ENCODE measurements at places on chromosomes 6 and 20.

GRCh38 chr20:1165521-1165920, 19.3 kb downstream of the TMEM74B start:
- DNase-seq: no peak

DNA sequence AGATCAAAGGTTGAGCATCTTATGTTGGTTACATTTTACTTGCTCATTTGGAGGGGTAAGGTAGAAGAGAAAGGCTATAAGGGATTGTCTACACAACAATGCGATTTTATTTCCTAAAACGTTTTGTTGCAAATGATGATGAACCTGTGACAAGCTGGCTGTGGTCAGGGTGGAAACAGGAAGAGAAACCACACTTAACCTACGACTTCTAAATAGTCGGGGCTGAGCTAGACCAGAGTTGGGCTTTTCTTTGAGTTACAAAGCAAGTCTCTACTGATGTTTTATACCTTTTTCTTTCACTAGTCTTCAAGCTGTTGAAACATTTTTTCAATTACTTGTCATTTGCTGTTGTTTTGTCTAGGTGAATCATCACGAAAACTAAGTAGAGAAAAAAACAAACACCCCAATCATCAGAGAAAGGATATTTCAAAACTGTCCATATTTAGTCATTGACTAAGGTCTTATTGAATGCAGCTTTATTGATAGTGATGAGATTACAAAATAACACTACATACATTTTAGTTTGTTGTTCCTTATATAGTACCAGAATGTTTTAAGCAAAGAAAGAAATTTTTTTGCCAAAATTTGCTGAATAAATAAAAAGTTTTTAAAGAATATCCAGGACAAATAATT, 18.0 kb downstream of the KLHL31 start:
- no peak for DNase-seq

DNA sequence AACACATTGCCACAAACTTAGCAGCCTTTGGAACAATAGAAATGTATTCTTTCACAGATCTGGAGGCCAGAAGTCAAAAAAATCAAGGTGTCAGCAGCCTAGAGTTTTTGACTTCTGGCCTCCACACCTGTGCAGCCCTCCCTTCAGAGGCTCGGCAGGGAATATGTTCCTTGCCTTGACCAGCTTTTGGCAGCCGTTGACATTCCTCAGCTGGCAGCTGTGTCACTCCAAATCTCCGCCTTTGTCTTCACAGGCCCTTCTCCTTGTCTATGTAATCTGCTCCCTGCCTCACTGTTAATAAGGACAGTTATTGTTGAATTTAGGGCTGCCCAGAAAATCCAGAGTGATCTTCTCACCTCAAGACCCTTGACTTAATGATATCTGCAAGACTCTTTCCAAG, 17.2 kb upstream of the AHI1 start:
- no peak for DNase-seq

GRCh38 chr20:35561268-35561667, 19.4 kb downstream of the ERGIC3 start:
- peak; percentile 27 for DNase-seq

GRCh38 chr6:12557765-12558164, 158.8 kb upstream of the PHACTR1 start:
- no peak for DNase-seq

DNA sequence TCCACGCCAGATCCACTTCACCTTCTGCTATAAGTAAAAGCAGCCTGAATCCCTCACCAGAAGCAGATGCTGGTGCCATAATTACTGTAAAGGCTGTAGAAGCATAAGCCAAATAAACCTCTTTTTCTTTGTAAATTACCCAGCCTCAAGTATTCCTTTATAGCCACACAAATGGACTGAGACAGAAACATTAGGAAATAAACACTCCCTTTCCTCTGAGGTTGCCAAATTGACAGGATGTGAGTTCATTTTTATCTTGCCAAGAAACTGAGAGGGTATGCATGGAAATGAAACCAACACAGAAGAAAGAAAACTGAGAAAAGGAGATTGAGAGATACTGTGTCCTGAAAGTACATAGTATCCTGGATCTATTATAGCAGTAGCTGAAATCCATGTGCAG, 481.2 kb downstream of the HAO1 start:
- DNase-seq: no peak

DNA sequence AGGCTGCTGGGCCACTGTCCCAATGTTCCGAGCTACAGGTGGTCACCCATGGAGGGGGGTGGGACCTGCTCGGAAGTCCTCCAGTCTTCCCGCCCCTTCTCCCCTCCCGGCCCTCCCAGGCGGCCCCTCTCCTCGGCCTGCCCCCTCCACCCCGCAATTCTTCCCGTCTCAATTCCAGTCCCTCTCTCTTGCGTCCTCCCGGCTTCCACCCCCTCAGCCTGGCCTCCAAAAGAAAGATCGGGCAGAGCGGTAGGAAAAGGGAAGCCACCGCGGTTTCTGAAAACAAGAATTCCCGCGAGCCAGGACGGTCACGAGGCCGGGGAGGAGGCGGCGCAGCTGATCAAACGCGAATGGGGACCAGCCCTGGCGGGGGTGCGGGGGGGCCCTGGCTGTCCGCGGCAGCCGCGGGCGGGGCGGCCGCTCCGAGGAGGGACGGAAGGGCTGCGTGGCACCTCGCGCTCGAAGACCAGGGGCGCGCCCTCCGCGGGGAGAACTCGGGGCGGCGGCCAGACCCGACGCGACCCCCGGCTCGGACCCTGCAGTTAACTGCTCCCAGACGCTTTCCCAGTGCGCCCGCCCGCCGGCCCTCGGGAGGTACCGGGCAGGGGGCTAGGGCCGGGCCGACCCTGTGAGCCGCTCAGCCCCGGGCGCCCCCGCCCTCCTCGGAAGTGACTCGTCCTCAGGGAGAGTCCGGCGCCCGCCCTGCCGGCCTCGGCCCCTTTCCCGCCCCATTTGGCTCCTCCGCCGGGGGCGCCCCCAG, 1.0 kb downstream of the PXDC1 start:
- no peak for DNase-seq

DNA sequence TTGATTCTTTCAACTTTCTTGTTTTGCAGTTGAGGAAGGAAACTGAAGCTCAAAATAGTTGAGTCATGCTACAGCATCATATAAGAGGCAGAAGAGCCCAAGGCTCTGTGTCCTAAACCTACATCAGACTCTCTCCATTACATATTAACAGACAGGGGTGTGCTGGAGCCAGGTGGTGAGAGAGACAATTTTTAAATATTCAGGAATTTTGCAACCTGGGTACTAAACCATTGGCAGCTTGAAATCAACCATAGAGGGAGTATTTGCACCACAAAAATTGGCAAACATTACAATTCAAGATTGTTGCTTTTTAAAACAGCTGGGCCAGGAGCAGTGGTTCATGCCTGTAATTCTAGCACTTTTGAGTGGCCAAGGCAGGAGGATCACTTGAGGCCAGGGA, 65.8 kb upstream of the SOX4 start:
- no peak for DNase-seq

DNA sequence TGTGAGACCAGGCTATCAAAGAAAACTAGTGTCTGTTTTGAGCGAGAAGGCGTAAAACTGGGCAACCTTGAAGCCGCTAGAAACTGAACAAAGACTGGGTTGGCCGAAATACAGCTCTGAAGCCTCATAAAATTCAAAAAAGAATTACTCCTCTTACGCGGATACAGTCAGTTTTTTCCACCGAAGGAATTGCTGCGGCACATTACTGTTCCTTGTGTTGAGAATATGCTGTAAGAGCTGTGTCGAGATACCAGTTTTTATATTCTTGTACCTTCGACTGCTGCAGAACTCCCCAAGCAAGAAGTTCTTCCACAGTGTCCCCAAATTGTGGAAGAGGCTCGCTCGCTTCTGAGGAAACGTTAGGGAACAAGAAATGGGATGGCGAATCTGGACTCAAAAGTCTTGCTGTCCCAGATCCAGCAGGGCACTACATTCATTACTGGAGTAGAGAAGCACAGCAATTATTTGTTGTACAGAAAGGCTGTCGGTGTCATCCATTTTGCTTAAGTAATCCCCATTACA, 523 bp upstream of the COX7A2 start:
- DNase-seq: no peak

DNA sequence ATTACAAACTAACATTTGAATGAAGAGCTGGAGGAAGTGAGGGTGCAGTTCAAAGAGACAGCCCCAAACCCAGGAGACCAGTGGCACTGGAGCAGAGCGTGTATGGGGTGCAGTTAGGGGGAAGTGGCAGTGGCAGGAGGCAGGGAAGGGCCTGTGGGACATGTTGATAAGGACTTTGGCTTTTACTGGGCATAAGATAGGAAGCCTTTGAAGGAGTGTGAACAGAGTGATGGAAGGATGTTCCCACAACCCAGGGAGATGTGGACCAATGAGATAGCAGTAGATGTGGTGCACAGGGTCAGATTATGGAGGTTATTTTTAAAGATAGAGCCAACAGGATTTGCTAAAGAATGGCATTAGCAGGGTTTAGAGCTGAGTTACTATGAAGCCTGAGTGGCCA, 56.4 kb downstream of the AIG1 start:
- no peak for DNase-seq

DNA sequence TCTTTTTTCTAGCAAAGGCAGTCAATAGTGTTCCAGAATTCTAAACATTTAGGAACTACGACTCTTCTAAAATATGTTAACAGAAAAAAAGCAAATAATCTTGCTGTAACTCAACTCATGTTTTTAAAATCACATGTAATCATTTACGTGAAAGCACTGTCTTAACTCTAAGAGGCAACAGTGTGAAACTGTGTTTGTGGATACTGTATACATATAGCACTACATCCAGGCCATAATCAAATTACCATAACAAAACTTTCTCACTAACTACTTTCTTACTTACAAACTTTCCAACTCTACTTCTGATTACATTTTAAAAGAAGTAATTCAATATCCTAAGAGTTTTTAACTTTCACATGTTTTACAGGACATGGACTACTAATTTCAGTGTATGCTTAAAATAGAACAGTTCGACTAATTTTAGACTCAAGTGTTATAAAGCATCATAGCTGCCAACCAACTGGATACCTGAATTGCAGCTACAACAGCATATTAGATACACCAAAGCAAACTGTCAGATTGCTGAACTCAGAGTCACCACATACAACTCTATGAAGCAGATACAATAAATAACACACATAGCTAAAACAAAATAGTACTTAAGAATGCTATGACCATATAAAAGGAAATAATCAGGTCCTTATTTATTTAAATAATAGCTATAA, 121.6 kb upstream of the BEND6 start:
- DNase-seq: no peak

GRCh38 chr6:168280020-168280898, 39.3 kb downstream of the DACT2 start:
- DNase-seq: no peak

DNA sequence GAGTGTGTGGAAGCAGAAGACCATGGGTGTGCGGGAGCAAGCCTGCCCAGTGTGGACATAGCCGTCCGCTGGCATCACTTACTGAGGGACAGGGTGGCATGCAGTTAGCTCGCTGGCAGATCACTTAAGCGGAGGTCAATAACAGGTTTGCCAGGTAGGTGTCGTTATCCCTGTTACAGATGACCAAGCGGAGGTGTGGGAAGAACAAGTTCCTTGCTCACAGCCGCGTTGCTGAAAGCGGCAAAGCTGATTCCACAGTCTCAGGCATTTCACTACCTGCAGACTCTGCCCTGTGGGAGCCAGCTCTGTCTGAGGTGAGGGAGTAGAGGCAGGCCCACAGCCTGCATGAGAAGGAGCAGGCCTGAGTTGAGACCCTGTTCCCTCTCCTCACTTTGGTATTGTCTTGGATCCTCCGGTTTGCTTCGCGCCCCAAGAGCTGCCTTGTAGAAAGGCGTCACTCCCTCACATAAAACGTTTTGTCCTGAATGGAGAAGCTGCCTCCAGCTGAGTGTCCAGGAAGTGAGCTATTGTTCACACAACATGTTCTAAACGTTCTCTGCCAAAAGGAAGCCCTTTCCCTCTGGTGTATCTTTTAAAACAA, 96.9 kb downstream of the TCP11 start:
- no peak for DNase-seq

- peak; percentile 50 for DNase-seq
These were observed 43.0 kb upstream of the TMEM200A start for GRCh38 chr6:130322673-130323268.

- DNase-seq: no peak
These were observed 124.1 kb upstream of the RIN2 start for GRCh38 chr20:19633985-19634384.

DNA sequence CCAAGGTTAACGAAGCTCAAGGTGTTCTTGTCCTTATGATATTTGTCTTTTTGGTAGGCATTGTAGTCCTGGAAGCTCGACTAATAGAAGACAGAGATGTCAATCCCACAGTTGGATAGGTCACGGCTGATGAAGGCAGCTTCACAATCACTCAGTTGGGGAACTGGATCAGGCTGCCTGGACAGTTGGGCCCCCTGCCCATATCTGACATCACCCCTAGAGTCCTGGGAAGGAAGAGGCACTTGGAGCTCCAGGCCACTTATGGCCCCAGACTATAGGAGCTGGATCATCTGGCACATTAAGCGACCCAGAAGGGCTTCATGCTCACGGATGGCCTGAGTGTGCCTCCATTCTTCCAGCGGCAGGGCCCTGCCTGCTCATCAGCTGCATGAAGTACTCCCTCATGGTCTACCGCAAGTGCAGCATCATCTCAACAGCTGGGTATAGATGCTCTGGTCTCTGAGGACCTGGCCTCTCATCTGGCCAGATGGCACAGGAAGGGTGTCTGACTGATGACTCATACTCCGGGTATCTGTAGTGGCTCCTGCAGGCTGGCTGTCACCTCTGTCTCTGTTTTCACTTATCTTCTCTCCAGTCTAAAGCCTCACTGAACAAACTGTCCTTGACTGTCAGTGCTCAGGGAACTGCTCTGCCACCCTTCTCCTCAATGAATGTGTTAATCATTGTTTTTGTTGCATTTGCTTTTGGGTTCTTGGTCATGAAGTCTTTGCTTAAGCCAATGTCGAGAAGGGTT, 29.2 kb upstream of the SSR1 start:
- DNase-seq: no peak

Data from left kidney (tissue), 8 donors.